ENCODE measurements at places on chromosomes 13 and 19.
A peak's percentile ranks its signal among the peaks of the same experiment; 100 is the strongest.

- no peak for DNase-seq
Observed at GRCh38 chr19:36236304-36236945, 21.5 kb downstream of the ZNF146 start.

GRCh38 chr19:50607874-50608785 is 31.6 kb downstream of the SYT3 start:
- DNase-seq = peak; percentile 87

DNA sequence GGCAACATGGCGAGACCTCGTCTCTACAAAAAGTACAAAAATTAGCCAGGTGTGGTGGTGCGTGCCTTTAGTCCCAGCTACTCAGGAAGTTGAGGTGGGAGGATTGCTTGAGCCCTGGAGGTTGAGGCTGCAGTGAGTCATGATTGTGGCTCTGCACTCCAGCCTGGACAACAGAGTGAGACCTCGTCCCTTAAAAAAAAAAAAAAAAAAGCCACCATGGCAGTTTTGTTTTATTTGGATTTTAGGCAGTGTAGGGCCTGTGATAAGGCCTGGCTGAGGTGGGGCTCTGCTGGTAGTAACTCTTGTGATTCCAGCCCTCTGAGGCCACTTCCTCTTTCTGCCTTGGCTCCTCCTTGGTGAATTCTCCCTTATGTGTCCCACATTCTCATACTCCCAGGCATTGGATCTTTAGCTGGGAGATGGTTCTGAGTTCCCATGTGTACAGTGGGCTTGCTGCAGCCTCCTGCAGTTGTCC is 39.2 kb downstream of the GATAD2A start:
- no peak for DNase-seq

GRCh38 chr13:87671753-87672605 is 808 bp downstream of the SLITRK5 start:
- DNase-seq = no peak

DNA sequence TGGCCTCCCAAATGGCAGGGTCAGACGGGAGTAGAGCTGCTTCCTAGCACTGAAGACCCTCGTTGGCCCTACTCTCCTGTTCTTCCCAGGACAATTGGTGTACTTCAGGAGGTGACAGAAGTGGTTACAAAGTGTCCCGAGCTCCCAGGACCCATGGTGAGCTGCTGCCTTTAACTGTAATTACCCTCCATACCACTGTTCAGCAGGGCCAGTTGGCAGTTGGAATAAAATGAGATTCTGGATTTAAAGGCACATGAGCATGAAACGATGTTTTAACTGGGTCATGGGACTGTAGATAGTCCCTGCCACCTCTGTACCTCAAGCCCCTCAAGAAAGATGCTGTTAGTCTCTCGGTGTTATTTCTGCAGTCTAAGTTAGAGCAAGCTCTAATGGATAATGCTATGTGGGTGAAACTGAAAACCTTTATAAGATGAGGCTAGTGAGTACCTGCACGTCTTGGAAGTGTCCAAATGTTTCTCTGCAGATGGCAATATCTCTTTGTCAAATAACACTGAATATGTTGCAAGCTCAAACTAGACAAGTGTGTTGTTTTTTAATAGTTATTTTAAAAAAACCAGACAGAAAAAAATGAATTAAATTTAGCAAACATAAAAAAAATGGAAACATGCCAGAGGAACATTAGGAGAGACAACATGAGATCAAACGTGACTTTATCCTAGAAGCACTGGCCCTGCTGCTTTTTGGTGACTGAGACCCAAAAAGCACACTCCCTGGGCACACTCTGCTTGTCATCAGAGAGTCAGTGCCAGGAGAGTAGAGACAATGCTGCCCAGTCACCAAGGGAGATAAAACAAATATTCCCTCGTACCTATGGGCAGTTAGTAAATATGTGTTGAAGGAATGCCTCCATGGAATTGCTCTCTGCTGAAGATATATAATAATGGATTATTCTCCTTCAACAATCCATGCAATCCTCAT is 266.3 kb downstream of the LMO7 start:
- no peak for DNase-seq

DNA sequence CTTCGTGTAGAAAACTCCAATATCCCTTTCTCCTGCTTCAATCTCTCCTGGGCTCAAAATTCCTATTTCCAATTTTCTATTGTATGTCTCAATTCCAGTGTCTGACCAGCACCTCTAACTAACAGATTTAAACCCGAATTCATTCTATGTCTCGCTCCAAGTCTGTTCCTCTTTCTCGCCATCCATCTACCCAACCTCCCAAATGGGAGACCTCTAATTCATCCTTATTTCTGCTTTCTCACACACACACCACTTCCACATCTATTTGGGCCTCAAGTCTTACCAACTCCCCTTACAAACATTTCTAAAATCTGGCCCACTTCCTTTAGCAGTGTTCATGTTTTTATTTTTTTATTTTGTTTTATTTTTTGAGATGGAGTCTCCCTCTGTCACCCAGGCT is 53.3 kb downstream of the MBD3L2B start:
- no peak for DNase-seq

- DNase-seq = no peak
Observed at GRCh38 chr13:66033924-66034323, 1196.2 kb downstream of the PCDH9 start.
